ENCODE measurements at places on chromosomes 1 and 21. TPM values are rescaled to one million over a fixed set of nuclear protein-coding genes. Genes with fewer than 3 reads are reported as not detected.

PGBD2 gene
- 3.9 TPM for total RNA-seq

CTSK gene
- 8.2 TPM for total RNA-seq

ASCL5 gene
- not detected for total RNA-seq

EPHA8 gene
- not detected for total RNA-seq

CRABP2 gene
- 0.60 TPM for total RNA-seq

DNA sequence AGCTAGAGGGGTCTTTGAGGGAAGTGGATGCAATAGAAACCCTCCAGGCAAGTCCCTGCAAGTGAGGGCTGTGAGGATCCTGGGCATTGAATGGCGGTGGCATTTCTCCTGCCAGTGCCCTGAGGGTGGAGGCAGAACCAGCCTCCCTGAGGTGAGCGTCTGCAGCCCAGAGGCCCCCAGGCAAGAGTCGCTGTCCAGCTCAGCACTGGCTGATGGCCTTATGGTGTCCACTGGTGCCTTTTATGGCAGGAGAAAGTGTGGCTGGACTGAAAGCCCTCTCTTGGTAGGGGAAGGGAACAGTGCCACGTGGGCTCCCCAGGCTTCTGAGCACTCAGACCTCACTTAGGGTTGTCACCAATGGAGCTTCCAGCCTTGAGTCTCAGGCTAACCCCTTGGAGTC lies 77.3 kb downstream of the SH3BGR start:
- no peak for DNase-seq

DNA sequence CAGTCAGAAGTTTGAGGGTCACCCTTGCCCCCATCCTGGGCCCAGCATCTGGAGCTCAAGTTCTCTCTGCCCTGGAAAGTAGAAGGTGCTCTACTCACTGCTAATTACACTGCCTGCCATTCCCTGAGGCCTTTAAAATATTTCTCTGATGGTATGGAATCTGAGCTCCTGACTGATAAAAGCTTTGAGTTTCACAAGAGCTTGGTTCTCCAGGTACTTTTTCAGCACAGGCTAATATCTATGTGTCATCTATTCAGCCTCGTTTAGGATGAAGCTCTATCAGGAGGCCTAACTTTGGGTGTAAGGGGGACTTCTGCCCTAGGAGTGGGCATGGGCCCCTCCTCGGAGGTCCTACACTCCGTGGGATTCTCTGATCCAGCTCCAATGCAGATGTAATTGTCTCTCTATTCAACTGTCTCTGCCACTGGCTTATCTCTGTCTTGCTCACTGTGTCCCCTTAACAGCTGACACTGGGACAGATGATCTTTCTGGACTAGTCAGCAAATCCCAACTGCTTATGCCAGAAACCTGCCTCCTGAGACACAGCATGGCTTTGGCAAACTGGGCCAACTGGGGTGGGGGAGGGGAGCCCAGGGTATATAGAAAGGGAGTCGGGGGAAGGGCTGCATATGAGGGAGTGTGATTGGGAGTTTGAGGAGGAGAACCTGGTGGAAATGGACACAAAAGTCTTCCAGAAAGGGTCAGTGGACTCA lies 104.2 kb upstream of the GADD45A start:
- no peak for DNase-seq

GRCh38 chr1:43814401-43814800 lies 107.1 kb downstream of the ST3GAL3 start:
- DNase-seq, result no peak

GRCh38 chr1:18155881-18156385 lies 48.3 kb downstream of the IGSF21 start:
- no peak for DNase-seq

- no peak for DNase-seq
These were observed 27.9 kb downstream of the ARHGEF16 start for GRCh38 chr1:3482378-3482849.

DNA sequence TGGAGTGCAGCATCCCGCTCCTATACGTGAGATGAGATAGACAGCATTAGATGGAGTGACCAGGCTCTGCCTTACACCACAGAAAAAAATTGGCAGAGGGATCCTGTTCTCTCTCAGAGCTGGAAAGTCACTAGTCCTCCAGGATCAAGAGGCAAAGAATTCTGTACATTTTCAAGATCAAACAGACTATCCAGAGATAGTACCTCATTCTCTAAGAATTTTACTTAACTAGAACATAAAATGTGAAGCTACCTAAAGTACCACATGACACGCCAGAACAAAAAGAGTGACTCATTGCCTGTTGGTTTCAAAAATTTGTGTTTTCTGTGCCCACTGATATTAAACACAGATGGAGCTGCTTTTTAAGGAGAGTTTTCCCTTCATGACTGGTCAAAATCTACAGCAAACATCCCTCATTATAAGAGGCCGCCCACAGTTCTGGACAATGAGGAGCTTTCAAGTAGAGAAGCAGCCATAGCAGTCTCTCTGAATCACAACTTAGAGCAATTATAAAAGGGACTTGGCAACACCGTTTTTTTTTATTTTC lies 32.3 kb downstream of the CD160 start:
- no peak for DNase-seq

DNA sequence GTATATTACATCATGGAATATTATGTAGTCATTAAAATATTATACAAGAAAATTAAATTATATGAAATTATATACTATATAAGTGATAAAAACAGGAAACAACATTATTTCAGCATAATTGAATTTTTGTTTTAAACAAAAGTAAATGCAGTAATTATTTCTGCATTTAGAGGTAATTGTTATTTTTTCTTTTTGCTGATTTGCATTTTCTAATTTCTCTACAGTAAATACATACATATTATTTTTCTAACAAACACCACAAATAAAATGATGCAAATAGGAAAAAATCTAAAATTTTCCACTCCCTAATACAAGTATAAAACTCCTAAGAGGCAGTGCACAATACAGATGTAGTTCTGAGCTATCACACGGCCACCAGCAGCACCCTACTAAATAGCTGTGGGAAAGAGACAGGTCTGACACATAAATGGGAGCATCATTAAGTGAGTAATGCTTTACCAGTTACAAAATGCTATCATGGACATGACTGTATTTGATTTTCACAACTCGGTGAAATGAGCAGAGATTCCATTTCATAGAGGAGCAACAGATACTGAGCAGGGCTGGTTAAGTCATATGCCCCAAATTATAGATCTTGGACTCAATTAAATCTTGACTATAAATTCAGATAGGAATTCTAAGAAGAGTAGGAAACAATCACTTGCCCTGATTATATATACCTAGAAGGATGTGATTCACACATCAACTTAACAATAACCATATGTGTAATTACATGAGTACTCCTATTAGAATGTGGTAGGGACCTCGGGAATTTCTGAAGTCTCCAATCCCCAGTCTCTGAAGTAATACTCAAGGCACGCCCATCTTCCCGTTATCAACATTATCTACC lies 49.0 kb downstream of the NRIP1 start:
- DNase-seq, result no peak

GRCh38 chr1:39819091-39819812 lies 30.6 kb upstream of the BMP8B start:
- DNase-seq, result no peak

GRCh38 chr1:33242652-33243051 lies 13.6 kb upstream of the ZNF362 start:
- DNase-seq, result no peak

DNA sequence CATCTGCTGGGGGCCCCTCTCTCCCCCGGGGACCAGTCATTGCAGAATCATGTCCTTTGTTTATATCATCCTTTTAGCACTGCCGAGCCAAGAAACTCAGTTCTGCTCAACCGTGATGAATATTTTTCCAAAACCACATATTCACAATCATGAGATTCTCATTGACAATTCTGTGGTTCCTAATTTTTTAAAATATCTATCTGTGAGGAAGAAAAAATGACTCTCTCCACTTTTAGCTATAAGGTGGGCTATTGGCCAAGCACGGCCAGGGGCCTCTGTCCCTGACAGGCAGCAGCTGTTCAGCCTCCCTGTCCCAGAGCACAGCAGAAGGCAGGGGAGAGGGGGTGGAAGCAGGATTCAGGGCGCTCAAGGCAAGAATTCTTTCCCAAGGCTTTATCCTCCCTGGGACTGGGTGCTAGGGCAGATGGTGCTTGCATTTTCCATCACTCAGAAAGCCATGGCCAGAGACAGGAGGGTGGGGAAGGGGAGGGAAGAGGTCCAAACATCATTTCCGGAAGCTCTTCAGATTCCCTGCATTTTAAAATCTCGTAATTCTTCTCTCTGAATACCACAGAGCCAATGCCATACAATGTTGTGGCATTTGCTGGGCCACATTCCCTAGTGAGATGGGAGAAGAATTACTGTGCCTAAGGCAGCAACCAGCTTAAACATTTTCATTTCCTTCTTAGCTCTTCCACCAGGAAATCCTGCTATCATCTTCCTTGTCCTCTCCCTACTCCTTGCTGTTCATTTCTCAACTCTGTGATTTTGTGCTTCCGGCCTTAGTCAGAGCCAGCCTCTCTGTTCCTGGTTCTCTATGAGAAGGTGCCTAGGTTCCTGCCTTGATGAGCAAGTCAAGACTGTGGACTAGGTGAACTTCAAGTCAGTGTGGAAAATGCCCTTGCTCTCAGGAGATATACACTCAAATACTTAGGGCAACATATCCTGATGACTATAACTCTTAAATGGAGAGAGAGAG lies 60.3 kb downstream of the KCNJ6 start:
- DNase-seq, result no peak

- DNase-seq, result no peak
These were observed 60.8 kb upstream of the CLDN14 start for GRCh38 chr21:36540700-36541099.

- no peak for DNase-seq
These were observed 28.5 kb downstream of the LRRC8B start for GRCh38 chr1:89553157-89553556.

DNA sequence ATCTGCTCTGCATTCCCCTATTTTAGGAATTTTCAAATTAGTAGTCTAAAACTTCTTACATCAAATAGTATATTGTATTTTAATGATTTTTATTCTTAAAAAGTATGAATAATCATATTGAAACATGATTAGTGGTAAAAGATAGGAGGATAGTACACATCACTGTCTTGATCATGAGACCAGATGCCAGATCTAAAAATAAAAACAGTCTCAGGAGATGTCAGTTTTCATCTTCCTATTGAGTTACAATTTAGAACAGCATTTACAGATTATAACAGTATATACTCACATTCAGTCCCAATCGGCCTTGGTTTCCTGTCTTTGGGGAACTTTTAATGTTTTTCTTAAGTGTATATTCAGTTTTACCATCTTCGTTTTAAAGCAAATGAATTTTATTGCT lies 95.9 kb downstream of the USP25 start:
- no peak for DNase-seq

DNA sequence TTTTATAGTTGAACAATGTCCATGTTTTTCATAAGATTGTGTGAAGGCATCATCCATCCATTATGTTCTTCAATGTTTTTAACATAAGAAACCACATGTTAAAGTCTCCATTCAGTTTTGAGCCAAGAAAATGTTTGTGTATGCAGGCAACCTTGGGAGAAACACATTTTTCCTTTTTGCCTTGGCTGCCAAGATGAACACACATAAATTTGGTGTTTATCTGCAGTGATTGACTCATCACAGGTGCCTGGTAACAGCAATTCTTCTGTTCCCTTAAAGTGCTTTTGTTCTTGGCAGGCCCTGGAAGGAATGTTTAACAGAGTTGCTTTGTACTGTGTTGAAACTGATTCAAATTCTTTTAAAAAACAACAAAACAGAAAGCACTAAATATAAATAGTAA lies 709.9 kb upstream of the ADGRL4 start:
- DNase-seq, result no peak

DNA sequence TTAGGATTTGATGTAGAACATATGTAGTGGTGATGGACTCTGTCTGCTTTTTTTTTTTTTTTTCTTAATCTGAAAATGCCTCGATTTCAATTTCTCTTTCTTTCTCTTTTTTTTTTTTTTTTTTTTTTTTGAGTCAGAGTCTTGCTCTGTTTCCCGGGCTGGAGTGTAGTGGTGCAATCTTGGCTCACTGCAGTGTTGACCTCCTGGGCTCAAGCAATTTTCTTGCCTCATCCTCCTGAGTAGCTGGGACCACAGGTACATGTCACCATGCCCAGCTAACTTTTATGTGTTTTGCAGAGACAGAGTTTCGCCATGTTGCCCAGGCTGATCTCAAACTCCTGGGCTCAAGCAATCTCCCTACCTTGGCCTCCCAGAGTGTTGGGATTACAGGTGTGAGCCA lies 17.4 kb downstream of the MAST2 start:
- no peak for DNase-seq

DNA sequence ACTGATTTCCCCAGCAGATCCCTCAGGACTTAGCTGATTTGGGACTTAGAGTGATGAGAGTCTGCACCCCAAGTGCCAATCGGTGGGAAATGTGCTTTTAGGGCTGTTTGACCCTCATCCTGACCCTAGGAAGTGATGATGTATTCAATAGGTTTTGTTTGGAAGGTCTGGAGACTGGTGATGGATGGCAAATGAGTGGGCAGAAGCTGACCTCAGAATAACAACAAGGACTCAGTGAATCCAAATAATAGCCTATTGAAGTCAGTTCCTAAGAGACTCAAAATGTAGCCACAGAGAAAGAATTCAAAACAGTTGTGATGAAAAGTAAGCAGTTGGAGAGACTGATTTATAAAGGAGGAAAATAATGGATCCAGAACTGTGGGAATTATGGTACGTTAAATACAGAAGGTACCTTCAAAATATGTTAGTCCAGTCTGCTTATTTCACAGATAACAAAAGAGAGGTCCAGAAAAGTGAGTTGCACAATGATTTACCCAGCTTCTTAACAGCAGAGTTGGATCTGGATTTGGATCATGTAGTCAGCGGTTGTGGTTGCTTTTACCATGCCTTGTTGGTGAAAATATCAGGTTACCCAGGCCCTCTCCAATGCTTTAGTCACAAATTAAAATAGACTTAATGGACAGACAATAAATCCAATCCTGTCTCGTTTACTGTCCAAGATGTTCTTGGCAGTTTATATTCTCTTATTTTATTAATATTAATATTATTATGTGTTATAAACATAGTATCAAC lies 123.0 kb upstream of the PTBP2 start:
- DNase-seq, result no peak

GRCh38 chr1:94773296-94773809 lies 46.8 kb upstream of the SLC44A3 start:
- DNase-seq, result no peak

- DNase-seq, result no peak
These were observed 10.4 kb downstream of the HYI start for GRCh38 chr1:43443197-43443946.

DNA sequence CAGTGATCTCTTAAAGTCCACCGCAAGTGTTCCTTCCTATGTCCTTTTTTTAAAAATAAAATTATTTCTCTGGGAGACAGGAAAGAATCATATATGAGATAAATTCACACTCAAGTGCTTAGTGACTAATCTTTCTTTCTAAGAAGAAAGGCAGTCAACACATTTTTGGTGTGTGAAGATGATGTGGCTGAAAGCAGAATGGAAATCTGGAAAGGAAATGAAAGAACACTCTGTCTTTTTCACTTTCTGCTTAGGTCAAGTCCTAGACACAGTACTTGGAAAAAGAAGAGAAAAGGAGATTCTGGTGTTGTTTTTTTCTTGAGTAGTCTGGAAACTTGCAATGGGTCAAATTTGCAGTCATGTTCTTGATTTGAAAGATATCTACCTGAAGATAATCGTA lies 45.5 kb upstream of the PRRX1 start:
- DNase-seq, result no peak
